Glutamatergic neuron (in vitro differentiated cells): ENCODE measurements at places on chromosomes 6 and 20.

DNA sequence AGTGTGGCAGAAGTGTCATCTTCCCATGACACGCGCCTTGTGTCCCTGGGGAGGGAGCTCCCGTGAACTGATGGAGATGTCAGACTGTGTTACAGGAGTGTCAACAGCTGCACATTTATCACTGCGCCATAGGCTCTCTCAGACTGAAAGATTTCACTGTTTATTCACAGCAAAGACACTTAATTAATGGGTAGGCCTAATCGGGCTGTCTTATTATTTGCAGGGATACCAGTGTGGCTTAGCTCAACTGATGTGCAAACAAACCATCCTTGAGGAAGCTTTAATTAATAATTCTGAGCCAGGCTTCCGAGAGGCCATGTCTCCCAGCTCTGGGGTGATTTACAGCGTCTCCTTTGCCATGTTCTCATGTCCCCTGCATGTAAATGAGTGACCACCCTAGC, 771.0 kb downstream of the QKI start:
- peak; percentile 46 for DNase-seq

DNA sequence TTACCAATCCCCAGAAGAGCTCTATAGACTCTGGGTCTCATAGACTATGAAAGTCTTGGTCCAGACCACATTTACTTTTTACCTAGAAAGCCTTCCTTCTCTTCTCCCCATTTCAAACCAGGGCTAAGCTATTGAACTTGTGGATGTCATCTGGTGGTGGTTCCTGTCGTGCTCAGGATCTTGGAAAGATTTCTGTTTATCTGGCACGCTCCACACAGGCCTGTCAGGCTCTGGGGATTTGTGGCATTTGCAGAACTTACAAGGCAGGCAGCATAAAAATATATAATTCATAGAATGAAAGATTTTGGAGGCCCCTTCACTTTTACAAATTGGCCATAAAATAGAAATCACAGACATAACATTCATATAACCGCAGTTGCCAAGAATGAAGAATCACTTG, 188.1 kb downstream of the UST start:
- DNase-seq, result no peak

- DNase-seq, result no peak
Measured at GRCh38 chr6:15997586-15998388, 131.1 kb upstream of the MYLIP start.

DNA sequence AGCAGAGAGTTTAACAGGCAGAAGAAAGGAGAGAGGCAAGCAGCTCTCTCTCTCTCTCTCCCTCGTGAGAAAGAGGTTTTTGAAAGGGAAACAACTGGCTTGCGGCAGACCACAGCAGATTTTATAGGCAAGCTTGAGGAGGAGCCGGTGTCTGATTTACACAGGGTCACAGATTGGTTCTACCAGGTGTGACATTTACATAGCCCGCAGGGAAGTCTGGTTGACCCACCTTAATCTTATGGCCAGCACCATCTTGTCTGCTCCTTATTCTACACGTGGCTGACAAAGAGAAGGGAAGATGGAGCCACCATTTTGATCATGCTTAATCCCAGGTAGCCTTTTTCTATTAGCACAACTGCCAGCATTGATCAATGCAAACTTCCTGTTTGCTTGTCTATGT, 65.4 kb downstream of the OR2J2 start:
- DNase-seq, result no peak

GRCh38 chr6:10310330-10310653, 104.6 kb downstream of the TFAP2A start:
- no peak for DNase-seq

GRCh38 chr20:64101731-64102621, 5.4 kb downstream of the NPBWR2 start:
- DNase-seq, result peak; percentile 79

GRCh38 chr20:51529758-51530157, 12.8 kb downstream of the NFATC2 start:
- DNase-seq, result no peak

- peak; percentile 64 for DNase-seq
Measured at GRCh38 chr6:167827583-167828324, 1.0 kb downstream of the AFDN start.

- peak; percentile 62 for DNase-seq
Measured at GRCh38 chr6:6758915-6759654, 170.6 kb downstream of the LY86 start.

DNA sequence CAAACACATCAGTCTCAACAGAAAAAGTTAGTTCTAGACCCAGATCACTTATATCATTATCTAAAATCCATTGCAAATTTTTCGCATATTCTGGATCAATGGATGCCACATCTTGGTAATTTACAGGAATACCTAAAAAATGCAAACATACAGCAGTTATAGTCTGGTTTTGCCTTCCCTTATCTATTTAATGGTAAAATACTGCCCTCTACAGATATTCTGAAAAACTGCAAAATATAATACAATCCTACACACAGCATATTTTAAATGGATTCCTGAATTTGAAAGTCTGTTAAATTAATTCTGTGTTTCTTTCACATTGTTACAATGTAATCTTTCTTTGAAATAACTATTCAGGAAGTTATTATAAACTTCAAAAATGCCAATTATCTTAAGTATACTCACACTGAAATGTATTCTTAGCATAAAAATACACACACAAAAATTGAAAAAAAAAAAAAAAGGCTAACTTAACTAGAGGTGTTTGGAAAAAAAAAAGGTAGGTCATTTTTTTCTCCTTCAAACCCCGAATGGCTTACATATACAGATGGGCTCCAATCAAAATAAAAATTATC, 88.4 kb downstream of the HACE1 start:
- no peak for DNase-seq

- no peak for DNase-seq
Measured at GRCh38 chr6:134345789-134346188, 27.9 kb upstream of the SGK1 start.

GRCh38 chr20:54015496-54015895, 54.9 kb downstream of the BCAS1 start:
- no peak for DNase-seq

DNA sequence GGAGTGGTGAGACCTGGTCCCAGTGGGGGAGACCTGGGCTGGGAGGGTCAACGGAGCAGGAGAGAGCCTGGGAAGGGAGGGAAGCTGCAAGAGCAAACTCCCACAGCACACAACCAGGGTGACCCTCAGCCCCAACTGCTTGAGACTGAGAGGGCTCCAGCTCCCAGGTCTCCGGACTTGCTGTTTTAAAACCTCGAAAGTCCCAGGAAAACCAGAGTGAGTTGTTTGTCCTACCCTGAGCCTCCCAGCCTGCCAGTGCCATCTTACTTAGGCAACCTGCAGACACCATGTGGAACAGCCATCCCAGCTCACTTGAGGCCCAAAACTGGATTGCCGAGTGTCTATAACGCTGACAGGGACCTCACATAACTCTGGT, 4.8 kb upstream of the NTSR1 start:
- no peak for DNase-seq

- DNase-seq, result no peak
Measured at GRCh38 chr6:25287941-25288340, 8.8 kb downstream of the CARMIL1 start.

GRCh38 chr20:8527998-8528723, 396.1 kb downstream of the PLCB1 start:
- no peak for DNase-seq

GRCh38 chr6:121460170-121460569, 24.7 kb downstream of the GJA1 start:
- DNase-seq, result no peak

GRCh38 chr20:11957911-11958310, 40.2 kb downstream of the BTBD3 start:
- no peak for DNase-seq

DNA sequence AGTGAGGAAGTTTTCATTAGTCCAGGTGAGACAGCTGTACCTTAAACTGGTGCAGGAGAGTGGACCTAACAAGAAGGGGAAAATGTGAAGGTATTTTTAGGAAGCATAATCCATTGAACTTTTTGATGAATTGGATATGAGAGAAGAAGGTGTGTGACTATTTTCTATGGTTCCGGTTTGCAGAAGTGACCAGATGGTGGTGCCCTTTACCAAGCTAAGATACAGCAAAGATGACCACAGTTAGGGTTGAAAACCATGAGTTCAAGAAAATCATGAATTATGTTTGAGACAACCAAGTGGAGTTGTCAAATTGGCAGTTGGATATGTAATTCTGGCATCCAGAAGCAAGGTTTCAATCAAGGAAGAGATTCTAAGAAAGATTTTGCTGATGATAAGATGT, 61.9 kb upstream of the NRSN1 start:
- no peak for DNase-seq

- DNase-seq, result no peak
Measured at GRCh38 chr6:66429210-66429609, 722.2 kb upstream of the EYS start.

DNA sequence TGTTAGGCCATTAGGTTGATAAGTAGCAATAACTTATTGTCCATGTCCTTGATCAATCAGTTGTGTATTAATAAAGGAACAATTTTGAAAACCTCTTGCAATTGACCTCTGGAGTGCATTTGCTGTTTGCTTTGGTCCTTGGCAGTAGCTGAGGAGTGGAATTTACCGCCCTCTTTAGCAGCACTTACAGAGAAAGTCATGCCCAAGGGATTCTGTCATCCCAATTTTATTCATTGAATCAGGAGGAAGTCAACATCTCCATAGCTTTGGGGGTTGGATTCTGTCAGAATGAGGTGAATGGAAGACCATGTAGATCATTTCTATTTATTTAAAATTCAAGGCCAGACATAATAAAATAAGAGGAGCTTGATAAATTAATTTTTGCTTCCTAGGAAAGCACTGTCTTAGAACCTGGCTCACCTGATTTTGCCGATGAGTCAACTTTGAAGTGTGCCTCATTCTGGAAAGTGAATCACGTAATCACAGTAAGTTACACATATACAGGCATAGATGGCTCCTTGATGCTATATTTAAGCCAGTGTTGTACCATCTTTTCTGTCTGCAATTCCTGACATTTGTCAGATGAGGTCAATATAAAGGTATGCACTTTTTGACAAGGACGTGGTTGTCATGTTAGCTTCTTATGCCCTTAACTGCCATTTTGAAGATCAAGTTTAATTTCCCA, 128.7 kb upstream of the MLIP start:
- DNase-seq, result no peak

DNA sequence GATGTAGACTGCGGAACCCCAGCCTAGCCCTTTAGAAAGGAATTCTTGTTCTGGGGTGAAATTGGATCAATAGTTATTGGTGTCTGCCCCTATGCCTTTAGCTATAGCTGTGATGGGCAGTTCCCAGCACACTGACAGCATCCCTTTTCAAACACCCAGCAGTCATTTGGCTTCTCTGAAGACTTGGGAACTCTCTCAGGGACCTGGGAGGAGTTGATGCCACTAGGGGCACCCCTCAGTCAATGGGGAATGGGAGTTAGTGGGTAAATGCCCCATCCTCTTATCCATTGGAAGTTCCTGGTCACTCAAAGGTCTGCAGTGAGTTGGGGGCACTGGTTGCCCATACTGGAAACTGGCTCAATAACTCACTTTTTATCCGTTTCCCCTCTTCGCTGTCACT, 31.6 kb upstream of the CSNK2A1 start:
- no peak for DNase-seq

DNA sequence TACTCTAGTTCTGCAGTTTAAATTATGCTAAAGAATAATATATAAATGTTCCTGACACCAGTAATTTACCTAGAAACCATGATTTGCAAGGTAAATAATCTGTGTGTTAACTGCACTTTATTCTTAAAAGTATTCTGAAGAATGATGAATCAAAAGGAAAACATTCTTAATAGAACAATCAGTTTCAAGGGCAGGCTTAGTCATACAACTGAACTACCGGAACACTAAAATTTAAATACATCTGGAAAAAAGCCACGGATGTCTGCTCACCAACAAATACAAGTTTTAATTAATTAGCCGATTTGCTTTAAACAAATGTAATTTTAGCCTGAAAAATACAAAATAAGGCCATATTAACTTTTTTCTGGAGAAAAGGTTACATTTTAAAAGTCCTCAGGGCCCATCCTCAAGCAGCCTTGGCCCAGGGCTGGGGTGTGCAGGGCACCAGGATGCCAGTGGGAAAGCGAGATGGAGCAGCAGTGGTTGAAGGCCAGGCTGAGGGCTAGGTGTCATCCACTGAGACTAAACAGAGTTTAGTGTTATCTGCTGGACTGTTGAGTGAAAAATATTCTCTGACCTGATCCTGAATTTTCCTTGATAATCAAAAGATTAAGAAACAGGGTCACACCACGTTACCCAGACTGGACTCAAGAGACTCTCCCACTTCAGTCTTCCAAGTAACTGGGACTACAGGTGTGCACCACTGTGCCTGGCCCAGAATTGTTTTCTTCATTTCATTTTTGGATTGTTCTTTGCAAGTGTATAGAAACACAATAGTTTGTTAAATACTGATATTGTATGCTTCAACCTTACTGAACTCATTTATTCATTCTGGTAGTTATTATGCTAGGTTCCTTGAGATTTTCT, 88.2 kb upstream of the DST start:
- no peak for DNase-seq

DNA sequence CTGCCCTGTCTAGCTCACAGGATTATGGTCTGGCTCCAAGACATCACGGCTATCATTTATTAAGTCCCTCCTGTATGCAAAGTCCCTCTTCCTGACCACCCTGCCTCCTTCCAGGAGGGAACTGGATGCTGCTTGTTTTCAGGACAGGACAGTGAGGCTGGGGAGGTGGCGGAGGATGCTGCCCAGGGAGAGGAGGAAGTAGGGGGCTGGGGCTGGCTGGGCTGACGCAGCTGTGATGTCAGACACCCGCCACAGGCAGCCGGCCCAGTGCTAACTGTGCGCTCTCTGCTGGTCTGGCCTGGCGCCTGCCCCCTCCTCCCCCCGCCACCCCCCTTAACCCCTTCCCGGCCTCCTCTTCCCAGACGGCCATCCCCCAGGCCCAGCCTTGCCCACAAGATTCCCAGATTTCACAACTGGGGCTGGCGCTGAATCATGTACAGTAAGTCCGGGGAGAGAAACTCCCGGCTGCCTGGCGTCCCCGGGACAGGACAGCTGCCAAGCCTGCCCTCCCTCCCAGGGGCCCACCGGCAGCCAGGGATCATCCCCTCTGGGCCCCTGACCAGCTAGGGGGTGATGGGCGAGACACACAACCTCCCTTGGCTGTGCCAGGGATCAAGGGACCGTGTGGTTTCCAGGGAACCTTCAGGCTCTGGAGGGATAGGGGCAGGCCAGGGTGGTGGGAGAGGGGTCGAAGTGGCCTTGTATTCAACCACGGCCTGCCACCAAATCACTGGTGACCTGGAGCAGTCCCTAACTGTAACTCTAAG, 118.1 kb downstream of the CEBPB start:
- DNase-seq, result no peak

- DNase-seq, result no peak
Measured at GRCh38 chr20:46773680-46774079, 64.2 kb downstream of the SLC2A10 start.

- no peak for DNase-seq
Measured at GRCh38 chr6:82720992-82721391, 344.6 kb downstream of the UBE3D start.

DNA sequence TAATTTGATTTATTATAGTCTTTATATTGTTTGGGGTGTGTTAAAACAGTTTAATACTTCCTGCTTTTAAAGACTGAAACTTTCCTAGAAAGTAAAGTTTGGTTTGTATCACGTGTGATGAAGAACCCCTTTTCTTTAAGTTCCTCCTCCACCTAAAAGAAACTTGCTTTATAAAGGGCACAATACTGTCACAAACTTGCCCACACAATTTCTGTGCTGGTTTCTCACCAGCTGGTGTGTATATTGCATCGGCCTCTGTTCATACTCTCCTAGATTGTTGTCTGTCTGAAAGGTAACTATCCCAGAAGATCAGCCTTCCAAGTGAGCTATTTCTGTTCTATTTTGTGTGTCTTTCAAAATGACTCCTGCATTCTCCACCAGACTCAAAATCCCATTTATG, 46.9 kb downstream of the ANKRD6 start:
- no peak for DNase-seq

GRCh38 chr20:36881888-36882287, 6.0 kb downstream of the TLDC2 start:
- no peak for DNase-seq
